Colonic mucosa (tissue), 4 donors: ENCODE measurements at places on chromosomes 7 and 10. TPM values are rescaled to one million over a fixed set of nuclear protein-coding genes. Genes with fewer than 3 reads are reported as not detected.

GRCh38 chr7:147418966-147419365 is 1171.6 kb upstream of the C7orf33 start:
- DNase-seq: no peak

- no peak for DNase-seq
Observed at GRCh38 chr10:49397036-49397999, 1.4 kb upstream of the DRGX start.

- no peak for DNase-seq
Observed at GRCh38 chr7:131284702-131285419, 42.8 kb upstream of the MKLN1 start.

DNA sequence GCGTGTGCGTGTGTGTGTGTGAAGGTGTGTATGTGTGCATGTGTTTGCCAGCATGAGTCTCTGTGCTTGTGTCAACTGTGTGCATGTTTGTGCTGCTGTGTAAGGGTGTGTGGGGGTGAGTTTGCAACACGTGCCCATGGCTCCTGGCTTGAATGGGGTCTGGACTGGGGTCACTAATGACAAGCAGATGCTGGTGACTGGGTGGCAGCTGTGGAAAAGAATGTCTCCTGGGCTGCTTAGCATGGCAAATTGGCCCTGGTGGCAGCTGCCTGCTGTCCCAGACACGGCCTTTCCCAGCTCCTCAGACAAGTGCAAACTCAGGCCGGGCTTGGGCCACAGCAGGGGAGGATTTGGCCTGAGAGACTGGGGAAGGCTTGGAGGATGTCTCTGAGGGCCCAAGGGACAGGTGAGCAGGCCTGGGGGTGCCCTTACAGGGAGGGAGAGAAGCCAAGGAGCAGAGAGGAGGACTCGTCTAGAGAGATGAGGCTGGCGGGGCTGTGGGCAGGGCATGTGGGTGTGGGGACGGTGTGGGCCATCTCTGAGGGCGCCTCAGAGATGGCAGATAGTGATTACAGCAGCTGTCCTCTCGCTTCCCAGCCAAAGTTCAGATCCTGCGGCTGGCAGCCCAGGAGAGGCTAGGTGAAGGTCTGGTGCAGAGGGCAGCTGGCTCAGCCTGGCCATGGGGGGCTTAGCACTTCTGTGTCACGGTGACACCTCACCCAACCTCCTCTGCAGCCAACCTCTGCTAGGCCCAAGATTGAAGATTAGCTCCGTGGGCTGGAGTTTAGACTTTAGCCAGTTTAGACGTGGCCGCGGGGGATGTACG is 1.5 kb downstream of the AQP1 start:
- peak; percentile 61 for DNase-seq

DNA sequence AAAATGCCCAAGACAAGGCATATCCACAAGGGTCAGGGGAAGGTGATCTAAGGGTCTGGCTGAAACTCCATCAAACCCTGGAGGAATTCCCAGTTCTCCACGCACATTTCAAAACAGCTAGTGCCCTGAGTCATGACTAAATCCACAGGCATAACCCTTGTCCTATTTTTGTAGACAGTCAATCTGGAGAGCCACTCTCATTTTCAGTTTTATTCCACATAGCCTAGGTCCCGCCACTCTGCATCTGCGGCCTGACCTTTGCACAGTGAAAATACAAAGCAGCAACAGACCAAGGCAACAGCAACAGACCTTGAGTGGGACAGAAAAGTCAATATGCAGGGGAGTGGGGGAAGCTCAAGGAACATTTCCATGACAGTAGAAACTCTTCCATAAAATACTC is 201.4 kb upstream of the NPVF start:
- DNase-seq: no peak

GRCh38 chr7:157719008-157719682 is 382.3 kb downstream of the DNAJB6 start:
- DNase-seq: no peak

GRCh38 chr7:41701068-41701941 is 1.6 kb downstream of the INHBA start:
- DNase-seq: no peak

DNA sequence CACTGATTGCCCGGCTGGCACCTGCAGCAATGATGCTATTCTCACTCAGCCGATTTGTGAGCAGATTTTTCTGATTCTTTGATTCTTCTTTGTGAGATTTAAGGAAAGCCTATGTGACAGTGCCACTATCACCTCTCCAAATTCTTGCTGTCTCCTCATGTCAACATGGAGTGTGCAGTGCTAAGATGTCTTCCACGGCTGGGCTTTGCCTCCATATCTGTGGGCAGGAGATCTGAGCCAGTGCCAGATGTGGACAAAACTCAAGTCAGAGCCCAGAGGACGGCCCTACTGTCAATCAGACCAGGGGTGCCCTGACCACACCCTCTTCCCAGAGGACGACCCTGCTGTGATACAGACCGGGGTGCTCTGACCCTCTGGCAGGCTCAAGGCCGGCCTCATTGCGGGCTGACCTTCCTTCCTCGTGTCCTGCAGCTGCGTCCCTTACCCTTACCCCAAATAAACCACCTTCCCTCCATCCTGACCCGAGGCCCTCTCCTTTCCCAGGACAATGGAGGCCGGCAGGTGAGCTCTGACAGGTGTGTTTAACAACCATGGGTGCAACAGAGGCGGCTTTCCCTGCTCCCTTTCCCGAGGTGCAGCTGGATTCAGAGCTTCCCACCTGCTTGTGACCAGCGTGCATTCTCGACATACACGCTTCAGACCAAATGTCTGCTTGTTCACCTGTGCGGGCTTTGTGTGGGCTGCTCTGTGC is 221.4 kb downstream of the ADARB2 start:
- DNase-seq: no peak

GRCh38 chr7:95594185-95594584 is 2.1 kb downstream of the PDK4 start:
- DNase-seq: no peak

- DNase-seq: no peak
Observed at GRCh38 chr7:36683695-36684357, 40.5 kb downstream of the AOAH start.

GRCh38 chr7:53437336-53437735 is 401.9 kb downstream of the POM121L12 start:
- no peak for DNase-seq

DNA sequence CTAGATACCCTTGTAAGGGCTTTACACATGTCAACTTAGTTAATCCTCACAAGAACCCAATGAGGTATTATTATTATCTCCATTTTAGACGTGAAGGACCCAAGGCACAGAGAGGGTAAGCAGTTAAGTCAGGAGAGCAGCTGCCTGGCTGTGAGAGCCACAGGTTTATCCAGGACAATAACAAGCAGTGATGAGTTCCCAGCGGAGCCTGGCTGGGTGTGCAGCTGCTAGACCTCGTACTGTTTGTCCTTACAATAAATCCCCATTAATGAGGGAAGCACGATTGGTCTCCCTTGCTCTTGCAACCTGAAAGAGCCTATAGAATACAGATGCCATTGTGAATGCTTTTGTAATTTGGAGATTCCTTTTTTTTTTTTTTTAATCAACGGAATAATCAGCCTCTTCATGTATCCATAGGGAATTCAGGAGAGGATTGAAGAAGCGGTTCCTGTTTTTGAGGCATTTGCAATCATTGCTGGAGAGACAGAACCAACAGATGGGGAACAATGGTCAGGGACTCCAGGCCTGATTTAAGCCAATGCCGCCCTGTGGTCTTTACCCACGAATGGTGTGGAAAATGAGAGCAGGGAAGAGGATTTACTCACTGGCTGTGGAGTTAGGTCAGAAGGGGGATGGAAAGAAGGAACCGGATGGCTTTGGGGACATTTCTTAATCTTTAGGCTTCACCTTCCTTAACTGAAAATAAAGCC is 12.3 kb upstream of the ASB4 start:
- DNase-seq: no peak

- peak; percentile 84 for DNase-seq
Observed at GRCh38 chr10:84429926-84430520, 101.6 kb downstream of the CCSER2 start.

DNA sequence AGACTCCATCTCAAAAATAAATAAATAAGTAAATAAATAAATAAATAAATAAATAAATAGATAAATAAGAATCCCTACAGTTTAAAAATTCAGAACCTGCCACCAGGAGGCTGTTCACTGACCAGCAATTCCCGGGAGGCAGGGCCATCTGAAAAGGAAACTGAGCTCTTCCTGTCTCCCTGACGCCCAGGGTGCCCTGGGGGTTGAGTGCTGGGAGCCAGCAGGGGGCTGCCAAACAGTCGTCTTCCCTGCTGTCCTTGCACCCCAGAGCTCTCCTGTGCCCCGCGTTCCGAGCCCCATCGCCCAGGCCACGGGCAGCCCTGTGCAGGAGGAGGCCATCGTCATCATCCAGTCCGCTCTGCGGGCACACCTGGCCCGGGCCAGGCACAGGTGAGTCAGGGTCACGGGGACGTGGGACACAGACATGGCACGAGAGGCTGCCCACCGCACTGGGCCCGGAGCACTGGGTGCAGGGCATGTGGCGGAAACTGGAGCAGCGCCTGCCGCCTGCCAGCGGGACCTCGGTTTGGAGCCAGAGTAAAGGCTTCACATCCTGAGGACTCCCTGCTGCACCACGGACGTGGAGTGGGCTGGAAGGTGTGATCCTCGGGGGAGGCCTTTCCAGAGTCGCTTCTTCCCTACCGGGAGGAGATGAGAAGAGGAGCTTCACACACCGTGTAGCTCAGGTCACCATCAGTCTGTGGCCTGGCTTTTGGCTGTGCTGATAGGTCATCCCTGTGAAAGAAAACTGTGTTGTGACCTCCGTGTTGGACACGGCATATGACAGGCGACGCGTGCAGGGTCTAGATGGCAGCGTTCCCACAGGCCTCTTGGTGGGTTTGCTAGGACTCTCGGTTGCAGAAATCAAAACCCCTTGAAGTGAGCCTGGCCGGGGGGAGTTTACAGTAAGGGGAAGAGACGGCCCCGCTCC is 25.9 kb upstream of the TTYH3 start:
- DNase-seq: no peak

- no peak for DNase-seq
Observed at GRCh38 chr10:115947104-115947503, 325.9 kb downstream of the GFRA1 start.

GRCh38 chr10:124626759-124627380 is 117.3 kb downstream of the FAM53B start:
- DNase-seq: peak; percentile 85

DNA sequence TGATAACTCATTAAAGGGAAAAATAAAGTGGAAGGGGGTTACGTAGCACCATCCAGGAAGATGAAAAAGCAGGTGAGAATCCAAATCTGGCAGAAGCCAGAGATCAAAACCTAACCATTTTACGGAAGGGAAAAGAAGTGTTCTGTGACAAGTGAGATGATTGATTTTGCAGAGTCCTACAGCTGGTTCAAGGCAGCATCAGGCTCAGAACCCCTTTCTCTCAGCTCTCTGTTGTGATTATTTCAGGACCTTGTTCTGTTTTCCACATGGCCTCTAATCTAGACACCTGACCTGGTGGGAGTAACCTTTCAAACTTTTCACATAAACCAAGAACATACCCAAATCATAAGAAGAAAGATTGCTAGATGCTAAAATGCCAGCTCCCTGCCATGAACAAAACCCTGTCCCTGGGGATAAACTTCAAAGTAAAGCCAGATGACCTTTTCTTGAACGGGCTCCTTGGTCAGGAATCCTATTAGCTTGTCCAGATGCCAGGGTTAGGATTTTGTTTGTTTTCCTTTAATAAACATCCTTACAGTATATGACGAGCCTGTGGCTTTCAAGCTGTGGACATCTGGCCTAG is 5.9 kb downstream of the DUSP5 start:
- no peak for DNase-seq

- no peak for DNase-seq
Observed at GRCh38 chr7:84139986-84140729, 54.4 kb downstream of the SEMA3A start.

GRCh38 chr10:124539935-124540641 is 78.5 kb downstream of the LHPP start:
- peak; percentile 58 for DNase-seq

GRCh38 chr7:64870656-64871055 is 32.4 kb upstream of the ZNF273 start:
- peak; percentile 3 for DNase-seq

DNA sequence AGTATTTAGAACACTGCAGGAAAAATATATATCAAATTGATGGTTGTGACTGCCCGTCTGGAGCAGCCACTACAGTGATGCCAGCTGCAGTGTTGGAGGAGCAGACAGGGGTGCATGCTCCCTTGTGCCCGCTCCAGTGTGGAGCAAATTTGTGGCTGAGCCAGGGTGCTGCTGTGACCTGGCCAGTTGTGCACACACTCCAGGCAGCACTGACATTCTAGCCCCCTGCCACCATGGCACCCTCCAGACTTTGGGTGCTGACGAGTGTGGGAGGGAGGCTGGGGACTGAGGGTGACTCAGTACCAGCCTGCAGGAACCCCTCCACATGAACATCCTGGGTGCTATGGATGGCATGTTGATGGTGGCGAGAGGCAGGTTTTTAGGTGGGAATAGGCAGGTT is 160.0 kb upstream of the PCDH15 start:
- DNase-seq: no peak

- DNase-seq: no peak
Observed at GRCh38 chr10:85967594-85967993, 399.0 kb downstream of the GRID1 start.

Gene NUP205
- 38.0 TPM for total RNA-seq

Gene PDIA4
- total RNA-seq: 218 TPM

Gene VWDE
- 0.59 TPM for total RNA-seq

Gene ITPRID1
- 0.91 TPM for total RNA-seq

Gene ATRNL1
- total RNA-seq: 2.9 TPM

Gene DLX5
- total RNA-seq: not detected

Gene CPN1
- not detected for total RNA-seq

Gene FIGNL1
- total RNA-seq: 6.1 TPM

Gene LBX1
- total RNA-seq: not detected

Gene SAP25
- total RNA-seq: 5.5 TPM

Gene FAM131B
- total RNA-seq: 0.40 TPM

Gene POLR2J
- total RNA-seq: 43.0 TPM
